Activated CD4-positive, alpha-beta T cell treated with anti-CD3 and anti-CD28 coated beads, Interleukin-2, amount 50 U/mL, for 4 hours (primary cell): ENCODE measurements at places on chromosomes 16 and 17.

GRCh38 chr16:30183233-30184095 lies at the start of gene CORO1A:
CORO1A (plus strand) TSS chr16:30183602; CDS start chr16:30185210, 1,608 bp downstream.
- peak; percentile 74 for DNase-seq

DNA sequence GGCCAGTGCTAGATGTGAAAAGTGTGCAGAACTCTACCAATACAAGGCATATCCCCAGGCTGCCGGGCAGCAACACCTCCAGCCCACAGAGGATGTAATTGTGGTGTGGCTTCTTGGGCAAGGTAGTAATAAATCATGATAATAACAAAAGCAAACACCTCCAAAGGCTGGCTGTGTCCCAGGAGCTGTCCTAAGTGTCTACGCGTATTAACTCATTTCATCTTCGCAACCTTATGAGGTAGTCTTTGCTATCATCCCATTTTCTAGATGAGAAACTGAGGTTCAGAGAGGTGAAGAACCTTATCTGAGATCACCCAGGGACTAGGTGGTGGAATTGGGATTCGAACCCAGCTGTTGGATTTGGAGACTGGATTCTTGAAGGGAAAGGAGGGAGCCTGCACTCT lies 5.3 kb downstream of the PDK2 start:
- DNase-seq: no peak

GRCh38 chr16:77660311-77660710 lies 62.0 kb upstream of the NUDT7 start:
- DNase-seq: no peak

- DNase-seq: no peak
These were observed 698.8 kb downstream of the KCNJ2 start for GRCh38 chr17:70868149-70868548.

GRCh38 chr17:28247671-28248555 lies 71.1 kb upstream of the TMEM97 start:
- no peak for DNase-seq

DNA sequence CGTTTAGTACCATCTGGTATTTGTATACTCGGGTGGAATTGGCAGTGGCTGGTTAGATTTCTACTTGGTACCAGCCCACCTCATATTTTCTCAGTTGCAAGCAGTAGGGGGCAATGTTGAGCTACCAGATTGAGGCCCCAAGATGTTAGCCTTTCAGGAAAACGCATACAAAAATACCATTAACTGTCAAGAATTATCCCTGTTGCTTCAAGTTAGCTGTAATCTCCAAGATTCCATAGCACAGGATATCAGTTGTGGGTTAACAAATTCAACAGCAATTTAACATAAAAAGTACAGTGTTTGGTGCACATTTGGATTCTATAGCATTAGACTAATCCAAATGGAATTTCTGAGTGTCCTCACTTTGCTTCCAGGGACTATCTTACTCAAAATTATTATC lies 188.2 kb downstream of the FTO start:
- DNase-seq: peak; percentile 29

DNA sequence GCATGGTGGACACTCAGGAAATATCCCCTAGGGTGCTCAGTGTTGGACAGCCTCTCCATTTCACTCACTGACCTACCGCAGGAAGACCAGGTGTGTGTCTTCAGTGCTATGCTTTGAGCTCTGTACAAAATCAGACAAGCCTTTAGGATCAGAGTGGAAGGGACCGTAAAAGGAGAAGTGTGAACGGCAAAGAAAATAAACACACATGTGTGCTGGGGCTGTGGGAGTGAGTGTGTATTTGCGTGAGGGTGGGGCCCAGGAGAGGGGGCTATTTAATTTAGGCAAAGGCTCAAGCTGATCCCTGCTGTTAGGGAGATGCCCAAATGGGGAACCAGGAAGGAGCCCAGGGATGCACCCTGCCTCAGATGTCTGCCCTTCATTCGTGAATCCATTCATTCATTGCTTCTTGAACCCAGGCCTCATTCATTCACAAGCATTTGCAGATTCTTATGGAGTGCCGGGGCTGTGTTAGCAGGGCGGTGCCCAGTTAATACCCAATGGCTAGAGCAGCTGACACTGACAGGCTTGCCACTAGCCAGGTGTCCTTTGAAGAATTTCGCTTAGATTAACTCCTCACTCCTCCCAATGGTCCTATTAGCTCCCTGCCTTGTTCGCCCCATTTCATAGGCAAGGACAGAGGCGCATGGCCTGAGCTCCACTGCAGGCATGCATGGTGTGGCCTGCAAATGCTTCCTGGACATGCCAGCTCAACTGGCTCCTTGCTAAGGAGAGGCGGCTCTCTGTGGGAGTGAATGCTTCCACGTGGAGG lies 296.7 kb upstream of the FOXF1 start:
- DNase-seq: no peak

DNA sequence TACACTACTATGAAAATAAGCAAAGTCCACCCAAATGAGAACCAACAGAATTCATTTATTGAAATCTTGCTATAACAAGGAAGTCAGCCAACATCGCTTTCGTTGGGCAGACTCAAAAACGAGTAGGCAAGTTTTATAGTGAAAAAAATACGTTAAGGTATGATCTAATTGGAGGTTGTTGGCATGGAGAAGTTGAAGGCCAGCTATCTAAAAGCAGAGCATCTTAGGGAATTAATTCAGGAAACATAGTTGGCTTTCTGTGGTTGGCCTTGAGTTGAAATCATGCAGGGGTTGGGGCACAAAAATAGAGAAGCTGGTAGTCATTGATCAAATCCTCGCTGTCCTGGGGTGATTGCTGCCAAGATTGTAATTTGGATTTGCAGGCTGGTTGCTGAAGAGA lies 118.3 kb downstream of the PPM1E start:
- no peak for DNase-seq

- DNase-seq: no peak
These were observed 443.8 kb downstream of the CDH13 start for GRCh38 chr16:83070416-83071209.

DNA sequence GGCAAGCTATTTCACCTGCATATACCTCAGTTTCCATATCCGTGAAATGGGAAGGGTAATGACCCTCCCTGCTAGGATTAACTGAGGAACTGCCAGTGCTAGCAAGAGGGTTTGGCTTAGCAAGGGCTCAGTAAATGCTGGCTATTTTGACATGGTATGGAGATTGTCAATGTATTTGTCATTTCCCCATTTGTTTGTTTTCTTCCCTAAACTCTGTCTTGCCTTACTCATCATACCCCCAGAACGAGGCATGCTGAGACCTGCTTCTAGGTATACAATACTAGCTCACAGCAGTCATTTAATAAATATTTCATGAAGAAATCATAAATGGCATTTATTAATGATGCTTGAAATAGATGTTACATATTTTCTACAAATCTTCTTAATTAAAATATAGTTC lies 124.0 kb downstream of the DYNLRB2 start:
- no peak for DNase-seq

- DNase-seq: no peak
These were observed 10.3 kb downstream of the CENPV start for GRCh38 chr17:16342979-16343378.

DNA sequence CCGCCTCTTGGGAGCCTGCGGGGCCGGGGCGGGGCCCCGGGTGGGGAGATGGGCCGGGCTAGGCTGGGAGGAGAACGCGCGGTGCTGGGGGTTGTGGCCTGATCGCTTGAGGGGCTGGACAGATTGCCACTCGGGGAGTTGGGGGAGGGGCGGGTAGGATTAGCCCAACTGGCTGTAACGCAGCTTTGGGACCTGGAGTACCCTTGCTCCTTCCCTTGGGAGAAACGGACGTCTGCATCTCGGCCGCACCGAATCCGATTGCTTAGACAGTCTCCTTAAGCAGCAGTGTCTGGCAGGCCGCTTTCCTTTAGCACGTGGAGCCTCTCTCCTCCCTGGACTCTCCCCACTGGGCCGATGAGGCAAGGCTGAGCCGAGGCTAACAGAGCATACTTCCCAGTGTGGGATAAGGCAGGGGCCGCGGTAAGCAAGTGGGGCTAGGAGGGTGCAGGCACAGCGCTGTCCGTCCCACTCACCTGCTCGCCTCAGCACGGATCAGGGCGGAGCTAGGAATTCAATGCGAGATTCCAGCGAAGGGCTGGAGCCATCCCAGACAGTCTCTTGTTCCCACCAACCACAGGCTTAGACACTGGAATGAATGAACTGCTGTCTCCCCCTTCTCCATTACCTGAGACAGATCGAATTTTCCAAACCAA lies 540 bp upstream of the ACLY start:
- no peak for DNase-seq

DNA sequence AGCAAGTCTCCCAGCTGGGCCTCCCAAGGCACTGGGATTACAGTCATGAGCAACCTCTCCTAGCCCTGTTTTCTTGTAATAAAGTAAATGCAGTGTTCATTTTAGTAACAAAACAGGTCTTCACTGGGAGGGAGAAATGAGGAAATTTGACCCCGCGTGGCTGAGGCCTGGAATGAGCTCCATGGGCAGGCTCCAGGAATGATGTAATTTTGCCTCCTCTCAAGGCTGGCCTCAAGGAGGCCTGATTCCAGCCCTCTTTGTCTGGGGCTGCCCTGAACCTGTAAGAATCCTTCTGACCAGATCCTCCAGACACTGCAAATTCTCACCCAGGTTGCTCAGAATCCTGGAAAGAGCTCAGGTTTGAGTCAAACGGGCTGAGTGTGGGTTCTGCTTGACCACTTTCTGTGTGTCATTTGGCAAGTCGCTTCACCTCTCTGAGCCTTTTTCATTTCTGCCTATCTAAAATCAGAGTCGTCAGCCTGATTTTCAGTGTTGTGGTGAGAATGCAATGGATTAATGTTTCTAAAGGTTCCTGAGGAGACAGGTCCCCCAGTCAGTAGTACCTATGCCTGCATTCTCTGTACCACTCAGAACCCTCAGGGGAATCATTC lies 57.1 kb downstream of the RAB11FIP4 start:
- DNase-seq: no peak

GRCh38 chr17:13385481-13385911 lies 216.2 kb downstream of the HS3ST3A1 start:
- DNase-seq: no peak

GRCh38 chr17:27668488-27668823 lies 37.5 kb downstream of the LGALS9 start:
- DNase-seq: no peak

DNA sequence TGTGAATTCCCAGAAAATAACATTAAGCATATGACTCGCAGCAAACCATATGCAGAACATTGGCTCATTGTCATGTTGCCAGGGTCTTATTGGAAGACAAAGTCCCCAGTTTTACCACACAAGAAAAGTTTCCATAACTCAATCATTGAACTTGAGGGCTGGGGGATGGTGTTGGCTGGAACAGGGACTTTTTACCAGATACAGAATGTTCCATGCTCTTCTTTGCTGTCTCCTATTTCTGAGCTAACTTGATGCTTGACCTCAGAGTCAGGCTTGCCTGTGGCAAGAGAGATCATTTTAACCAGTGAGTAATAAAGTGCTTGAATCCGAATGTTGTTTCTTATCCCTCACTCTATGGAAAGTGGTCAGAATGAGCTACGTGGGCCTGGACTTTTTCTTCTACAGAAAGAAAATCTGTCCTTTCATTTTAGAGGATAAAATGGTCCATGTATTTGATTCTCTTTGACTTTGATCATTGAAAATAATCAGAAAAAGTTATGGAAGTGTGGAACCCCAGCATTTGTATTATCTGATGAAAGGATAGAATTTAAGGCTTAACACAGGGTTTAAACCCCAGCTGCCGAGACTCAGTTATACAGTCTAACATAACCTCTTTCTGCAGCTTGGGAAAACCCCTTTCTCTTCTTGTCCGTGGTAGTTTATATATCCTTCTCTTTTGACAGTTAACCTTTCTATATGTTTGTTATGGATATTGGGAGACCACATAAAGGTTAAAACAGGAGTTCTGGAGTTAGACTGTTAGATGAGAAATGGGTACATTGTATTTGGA lies 67.0 kb downstream of the TUBD1 start:
- no peak for DNase-seq

GRCh38 chr17:78144147-78144719 lies 2.0 kb upstream of the C17orf99 start:
- no peak for DNase-seq

DNA sequence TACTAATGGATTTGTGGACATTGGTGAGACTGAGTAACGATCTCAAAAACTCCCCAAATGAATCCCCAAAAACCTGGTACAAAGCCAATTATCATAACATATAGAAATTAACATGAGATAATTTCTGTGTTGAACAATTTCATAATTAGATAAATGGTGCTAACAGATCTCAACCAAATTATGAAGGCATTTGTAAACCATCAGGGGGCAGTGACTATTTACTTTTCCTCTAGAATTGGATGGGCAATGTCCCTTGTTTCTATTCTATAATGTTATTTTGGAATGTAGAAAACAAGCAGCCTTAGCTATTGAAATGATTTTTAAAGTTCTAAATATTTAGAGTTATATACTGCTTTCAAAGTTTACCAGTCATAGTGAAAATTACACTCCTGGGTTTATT lies 57.8 kb downstream of the MYH10 start:
- DNase-seq: no peak

DNA sequence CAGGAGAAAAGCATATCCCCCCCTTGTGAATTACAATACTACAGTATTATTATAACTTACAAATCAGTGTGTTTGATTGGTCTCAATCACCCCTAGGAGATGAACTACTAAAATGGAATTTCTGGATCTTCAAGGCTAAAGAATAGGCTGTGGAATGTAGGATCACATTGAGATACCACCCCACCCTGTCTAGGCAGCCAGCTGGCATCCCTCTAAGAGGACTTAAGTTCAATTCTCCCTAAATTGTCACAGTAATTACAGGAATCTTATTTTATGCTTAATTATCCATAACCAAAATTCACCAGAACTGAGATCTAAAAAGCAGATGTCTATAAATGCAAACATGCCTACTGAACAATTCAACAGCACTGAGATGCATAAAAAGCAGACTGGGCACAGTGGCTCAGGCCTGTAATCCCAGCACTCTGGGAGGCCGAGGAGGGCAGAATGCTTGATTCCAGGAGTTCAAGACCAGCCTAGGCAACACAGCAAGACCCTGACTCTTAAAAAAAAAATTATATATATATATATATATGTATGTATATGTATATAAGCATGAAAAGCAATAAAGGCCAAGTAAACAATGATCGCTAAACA lies 12.0 kb downstream of the AP1G1 start:
- DNase-seq: no peak

DNA sequence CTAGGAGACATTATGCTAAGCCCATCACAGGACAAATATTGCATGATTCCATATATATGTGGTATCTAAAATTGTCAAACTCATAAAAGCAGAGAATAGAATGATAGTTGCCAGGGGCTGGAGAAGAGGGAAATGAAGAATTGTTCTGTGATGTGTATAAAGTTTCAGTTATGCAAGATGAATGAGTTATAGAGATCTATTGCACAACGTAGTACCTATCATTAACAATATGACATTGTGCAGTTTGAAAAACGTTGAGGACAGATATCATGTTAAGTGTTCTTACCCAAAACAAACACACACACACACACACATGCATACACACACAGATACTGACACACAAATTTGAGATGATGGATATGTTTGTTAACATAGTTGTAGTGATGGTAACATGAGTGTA lies 871.6 kb upstream of the GOT2 start:
- no peak for DNase-seq

- DNase-seq: no peak
These were observed 4.7 kb upstream of the RAB40B start for GRCh38 chr17:82703036-82703745.

- DNase-seq: no peak
These were observed 43.7 kb upstream of the STH start for GRCh38 chr17:45955326-45955725.

GRCh38 chr17:81703747-81704654 lies 834 bp downstream of the MRPL12 start:
- no peak for DNase-seq

- peak; percentile 39 for DNase-seq
These were observed 7.4 kb downstream of the PRCD start for GRCh38 chr17:76547183-76547641.

GRCh38 chr17:81902653-81903414 lies 796 bp downstream of the NPB start:
- no peak for DNase-seq
